ENCODE measurements at places on chromosomes 13 and 19. TPM values are rescaled to one million over a fixed set of nuclear protein-coding genes. Genes with fewer than 3 reads are reported as not detected.

The UPF3A gene
- total RNA-seq: 39.6 TPM

The OLFM4 gene
- total RNA-seq: 0.80 TPM

The TTC9B gene
- not detected for total RNA-seq

DNA sequence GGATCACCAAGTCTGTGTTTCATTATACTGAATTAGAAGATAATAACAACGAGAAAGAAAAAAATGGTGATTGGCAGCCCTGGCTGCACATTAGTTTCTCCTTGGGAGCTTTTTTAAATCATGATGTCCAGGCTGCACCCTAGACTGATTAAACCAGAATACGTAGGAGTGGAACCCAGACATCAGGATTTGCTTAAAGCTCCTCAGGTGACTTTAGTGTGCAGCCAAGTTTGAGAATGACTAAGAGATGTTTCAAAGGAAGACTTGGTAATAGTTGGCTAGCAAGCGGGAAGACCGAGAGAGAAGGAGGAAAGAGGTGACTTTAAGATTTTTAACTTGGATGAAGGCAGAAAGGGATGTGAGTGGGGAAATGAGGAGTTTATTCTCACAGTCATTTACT lies 71.4 kb upstream of the SERP2 start:
- no peak for DNase-seq

GRCh38 chr13:102402290-102402689 lies 442 bp upstream of the FGF14 start:
- no peak for DNase-seq

DNA sequence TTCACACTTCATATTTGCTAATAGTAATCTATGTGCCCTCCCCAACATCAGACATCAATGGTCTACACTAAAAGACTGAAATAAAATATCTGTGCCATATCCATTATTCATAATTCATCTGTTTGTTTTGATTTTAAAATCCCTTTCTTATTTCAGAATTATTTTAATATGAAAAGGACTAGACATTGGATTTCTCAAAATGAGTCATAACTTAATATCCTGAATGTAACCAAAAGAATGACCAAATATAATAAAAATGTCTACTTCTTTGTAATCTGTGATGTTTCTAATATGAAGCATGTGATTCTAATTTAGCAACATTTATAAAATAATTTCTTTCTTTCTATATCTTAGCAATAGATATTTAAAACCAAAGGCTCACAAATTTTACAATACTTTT lies 64.9 kb downstream of the MZT1 start:
- no peak for DNase-seq

- DNase-seq: no peak
Observed at GRCh38 chr13:99215184-99215830, 14.7 kb downstream of the UBAC2 start.

DNA sequence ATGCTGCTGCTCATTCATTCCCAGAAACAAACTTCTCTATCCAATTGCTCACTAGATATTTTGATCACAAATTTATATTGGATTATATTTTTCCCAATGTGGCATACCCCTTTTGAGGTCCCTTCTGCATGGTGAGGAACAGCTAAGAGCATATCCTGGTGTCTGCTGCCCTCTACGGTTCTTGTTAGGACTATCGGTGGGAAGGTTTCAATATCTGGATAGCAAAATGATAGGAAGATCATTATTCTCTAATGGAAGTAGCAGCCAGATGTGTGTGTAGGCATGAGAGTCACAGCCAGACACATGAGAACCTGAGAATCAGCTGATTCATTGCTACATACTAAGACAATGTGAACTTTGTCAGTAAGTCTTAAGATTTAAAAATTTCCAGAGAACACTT lies 1422.4 kb upstream of the MIR17HG start:
- no peak for DNase-seq
